ENCODE measurements at places on chromosomes 6 and 20.

GRCh38 chr20:54649511-54649962 is 174.1 kb downstream of the DOK5 start:
- DNase-seq: peak; percentile 59

DNA sequence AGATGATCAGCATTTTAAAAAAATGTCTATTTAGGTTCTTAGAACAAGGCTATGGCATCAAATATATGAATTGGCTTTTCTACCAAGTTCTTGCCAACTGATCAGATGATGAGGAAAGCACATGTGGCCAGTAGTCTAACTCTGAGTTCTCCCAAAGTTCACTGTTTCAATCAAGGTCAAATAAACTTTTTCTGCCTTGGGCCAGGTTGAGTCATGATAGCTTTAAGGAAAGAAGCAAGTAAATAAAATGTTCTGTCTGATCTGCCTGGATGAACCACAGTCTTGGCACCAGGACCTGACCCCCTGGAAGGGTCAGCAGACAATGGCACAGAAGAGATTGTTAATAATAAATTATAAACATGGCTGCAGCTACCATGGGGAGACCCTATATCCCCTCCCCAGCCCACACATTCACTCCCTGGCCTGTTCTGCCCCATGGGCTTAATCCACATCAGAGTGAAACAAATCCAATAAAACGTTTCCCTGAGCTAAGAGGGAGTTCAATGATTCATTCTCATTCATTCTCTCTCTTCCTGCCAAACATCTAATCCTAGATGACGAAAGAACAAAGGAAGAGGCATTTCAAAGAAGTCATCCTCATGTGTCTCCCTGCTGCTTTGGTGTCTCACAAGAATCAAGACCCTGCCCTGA is 661.6 kb downstream of the DHX35 start:
- no peak for DNase-seq

DNA sequence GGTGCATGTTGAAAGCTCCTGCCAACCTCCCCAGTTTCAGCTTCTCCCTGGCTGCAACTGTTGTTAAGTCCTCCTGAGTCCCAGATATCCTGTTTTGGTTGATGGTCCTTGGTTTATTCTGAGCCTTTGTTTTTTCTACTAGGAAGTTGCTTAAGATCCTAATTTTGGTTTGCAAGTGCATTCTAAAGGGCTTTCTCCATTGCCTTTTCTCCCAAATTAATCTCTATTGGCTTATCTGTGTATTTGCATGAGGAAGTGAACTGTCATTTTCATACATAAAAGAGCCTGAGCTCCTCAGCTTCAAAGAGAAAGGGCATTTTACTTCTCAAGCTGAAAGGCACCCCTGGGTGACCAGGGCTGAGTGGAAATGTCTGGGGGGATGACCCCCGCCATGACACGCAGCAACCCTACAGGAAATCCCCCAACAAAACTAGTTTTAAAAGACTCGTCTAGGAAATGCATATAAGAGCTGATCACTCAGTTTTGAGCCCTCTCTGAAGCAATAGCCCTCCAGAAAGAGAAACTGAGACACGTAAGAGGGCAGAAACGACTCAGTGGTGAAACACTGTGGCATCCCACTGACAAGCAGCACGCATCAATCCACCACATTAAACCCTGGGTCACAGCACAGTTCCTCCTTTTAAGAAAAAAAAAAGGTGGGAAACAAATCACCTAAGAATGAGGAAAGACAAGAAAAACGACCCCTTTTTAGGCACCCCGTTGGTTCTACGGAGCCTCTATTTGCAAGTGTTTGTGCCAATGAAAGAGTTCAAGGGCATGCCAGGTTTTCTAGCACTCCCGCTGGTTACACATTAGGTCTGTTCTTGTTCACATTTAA is 140.9 kb downstream of the THBS2 start:
- DNase-seq: no peak

- no peak for DNase-seq
Observed at GRCh38 chr6:88983532-88983931, 20.1 kb upstream of the RNGTT start.

All from hippocampal formation (tissue), 2 donors.